HTR-8/SVneo (cell line): ENCODE measurements at places on chromosomes 16 and 17.

DNA sequence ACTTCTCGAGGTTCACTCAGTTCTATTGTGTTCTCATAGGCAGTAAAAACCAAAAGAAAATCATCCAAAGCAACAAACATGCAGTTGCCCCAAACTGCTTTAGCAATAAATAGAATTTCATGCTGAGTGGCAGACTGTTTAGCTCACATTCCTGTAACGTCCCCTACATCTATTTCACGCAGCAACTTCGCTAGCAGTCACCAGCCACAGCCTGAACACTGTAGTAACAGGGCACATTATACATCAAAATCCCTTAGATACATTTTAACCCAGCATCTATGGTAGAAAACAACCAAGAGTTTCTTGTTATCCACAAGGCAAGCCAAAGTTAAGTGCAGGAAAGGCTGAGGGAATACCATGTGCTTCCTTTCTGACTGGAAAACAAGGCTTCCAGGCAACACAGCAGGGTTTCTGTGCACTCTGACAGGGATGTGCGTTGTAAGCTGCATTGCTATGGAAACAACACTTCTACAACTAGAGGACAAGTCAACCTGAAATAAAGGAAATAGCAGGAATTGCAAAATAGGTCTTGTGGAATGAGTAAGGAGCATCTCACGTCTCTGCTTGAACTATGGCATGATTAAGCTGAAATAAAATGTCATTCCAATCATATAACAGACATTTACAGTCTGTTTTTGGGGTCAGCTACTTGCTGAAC, 55.4 kb downstream of the CFDP1 start:
- peak; percentile 73 for DNase-seq

DNA sequence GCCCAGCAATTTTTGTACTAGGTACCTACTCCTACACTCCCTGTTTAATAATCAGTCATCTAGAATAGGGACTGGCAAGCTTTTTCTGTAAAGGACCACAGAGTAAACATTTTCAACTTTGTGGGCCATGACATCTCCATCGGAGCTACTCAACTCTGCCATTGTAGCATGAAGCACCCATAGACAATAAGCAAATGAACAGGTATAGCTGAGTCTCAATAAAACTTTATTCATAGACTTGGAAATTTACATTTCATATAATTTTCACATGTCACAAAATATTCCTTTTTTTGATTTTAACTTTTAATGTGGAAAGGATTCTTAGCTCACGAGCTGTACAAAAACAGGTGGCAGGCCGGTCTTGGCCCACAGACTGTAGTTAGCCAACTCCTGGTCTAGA, 345.8 kb downstream of the SOX9 start:
- no peak for DNase-seq

DNA sequence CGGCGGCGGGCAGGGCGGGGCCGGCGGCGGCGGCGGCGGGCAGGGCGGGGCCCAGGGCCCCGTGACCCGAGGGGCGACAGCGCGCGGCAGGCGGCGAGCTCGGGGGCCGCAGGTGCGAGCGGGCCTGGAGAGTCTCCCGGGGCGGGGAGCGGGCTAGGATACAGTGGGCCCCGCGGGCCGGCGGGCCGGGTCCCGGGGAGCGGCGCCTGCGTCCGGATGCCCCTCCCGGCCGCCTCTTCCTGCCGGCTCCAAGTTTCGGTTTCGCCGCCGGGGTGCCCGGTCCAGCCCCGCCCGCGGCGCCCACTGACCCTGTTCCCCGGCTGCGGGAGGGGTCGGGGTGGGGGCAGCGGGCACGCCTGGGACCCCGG, at the start of gene RNF213:
TSS of gene RNF213 (plus strand) at position 62 of the 368 bp plus-strand sequence. CDS start 2,830 bp downstream, outside the sequence.
- DNase-seq: peak; percentile 70

GRCh38 chr16:84738255-84739038, 38.6 kb downstream of the USP10 start:
- peak; percentile 75 for DNase-seq

GRCh38 chr17:38485146-38485468, 56.8 kb downstream of the ARHGAP23 start:
- DNase-seq: no peak

DNA sequence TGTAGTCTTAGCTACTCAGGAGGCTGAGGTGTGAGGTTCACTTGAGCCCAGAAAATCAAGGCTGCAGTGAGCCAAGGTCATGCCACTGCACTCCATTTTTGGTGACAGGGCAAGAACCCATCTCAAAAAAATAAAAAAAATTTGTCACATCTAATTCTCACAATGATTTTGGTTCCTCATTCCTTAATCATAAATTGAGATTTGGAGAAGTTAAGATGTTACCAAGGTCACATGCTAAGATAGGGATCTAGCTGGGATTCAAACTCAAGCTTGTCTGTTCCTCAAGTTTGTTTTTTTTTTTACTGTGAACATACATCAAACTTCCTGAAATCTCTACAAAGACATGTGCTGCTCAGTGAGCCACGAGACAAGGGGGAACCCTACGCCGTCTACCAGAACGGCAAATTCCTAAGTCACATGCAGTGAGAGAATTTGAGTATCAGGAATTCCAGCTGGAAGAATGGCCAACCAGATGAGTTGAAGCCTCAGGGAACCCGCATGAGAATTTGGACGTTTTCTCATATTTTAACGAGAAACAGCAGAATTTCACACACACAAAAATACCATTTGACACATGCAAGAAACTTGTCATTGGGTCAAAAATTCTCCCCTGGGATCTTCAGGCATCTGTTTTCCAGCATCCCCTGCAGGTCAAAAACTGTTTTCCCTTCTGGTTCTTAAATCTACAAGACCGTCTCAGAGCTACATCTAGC, 414.1 kb upstream of the GOT2 start:
- DNase-seq: no peak

- peak; percentile 41 for DNase-seq
Observed at GRCh38 chr17:7393613-7394451, 493 bp downstream of the PLSCR3 start.

GRCh38 chr17:30530346-30531025, 53.3 kb downstream of the GOSR1 start:
- DNase-seq: no peak

DNA sequence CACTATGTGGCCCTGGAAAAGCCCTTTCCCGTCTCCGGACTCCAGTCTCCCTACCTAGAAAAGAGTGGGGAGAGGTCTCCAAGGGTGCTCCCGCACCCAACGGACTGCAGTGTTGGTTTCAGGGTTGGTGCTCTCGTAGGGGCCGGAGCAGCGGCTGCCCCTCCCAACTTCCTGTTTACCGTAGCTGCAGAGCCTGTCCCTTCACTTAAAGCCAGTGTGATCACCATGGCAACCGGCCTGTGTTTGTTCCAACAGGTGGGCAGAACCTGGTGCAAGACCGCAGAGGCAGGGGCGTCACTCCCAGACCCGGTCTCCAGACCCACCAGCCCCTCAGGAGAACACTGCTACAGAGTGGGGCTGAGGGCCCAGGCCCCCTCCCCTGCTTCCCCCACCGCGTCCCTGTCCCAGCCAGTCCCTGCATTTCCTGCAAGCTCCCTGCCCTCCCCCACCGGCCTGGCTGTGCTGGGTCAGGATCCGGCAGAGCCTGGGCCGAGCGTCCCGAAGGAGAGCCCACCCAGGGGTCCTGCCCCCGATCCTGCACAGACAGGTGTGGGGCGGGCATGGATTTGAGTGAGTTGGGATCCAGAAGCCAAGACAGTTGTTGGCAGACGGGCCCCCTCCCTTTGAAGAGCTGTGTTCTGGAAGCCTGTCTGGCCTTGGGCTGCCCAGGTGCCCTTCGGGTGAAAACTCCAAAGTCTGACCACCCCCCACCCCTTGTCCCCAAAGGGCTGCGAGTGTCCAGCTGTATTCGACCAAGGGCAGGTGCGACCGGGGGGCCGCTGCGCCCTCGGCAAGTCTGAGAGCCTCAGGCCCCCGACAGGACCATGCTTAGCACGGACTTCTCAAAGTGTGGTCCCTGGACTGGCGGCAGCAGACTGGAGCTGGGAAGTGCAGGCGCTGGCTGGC, 1.5 kb upstream of the BAIAP3 start:
- peak; percentile 48 for DNase-seq

GRCh38 chr16:86067936-86068335, 169.0 kb downstream of the IRF8 start:
- no peak for DNase-seq

DNA sequence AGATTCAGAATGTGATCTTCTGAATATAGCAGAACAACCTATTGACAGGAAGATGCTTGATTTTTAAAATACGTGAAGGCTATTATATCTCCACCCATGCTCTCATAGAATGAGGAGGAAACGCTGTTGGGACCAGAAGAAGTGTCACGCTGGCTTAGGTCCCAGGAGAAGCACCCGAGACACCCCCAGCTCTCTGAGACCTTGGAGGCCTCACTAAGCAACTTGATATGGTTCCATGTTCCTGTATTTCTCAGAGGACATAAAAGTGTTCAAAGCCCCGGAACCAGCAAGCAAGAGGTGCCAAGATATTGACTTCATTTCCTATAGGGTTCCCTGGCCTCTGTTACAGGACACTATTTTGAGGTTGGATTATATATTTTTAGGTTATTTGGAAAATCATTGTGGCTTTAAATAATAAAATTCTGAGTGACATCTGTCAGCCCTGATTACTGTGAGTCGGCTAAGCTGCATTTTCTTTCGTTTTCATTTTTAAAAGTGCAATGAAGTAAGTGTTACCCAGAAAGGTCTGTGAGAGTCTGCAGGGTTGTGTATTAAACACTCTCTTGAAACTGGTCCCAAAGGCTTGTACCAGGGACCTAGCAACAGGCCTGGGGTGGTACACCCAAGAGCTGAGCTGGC, 400.0 kb downstream of the SOX9 start:
- no peak for DNase-seq

DNA sequence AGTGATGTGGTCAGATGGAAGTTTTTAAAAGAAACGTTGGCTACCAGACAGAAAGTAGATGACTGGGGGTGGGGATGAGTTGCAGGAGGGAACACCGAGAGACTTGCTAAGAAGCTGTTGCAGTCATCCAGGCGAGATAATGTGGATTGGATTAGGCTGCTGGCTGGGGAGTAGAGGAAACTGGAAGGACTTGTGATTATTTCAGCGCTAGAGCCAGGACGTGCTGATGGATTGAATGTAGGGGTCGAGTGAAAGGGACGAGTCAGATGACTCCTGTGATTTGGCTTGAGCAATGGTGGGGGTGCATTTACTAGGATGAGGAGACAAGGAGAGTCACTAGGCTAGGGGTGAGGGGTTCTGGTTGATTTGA, 88.5 kb downstream of the CLEC16A start:
- no peak for DNase-seq

DNA sequence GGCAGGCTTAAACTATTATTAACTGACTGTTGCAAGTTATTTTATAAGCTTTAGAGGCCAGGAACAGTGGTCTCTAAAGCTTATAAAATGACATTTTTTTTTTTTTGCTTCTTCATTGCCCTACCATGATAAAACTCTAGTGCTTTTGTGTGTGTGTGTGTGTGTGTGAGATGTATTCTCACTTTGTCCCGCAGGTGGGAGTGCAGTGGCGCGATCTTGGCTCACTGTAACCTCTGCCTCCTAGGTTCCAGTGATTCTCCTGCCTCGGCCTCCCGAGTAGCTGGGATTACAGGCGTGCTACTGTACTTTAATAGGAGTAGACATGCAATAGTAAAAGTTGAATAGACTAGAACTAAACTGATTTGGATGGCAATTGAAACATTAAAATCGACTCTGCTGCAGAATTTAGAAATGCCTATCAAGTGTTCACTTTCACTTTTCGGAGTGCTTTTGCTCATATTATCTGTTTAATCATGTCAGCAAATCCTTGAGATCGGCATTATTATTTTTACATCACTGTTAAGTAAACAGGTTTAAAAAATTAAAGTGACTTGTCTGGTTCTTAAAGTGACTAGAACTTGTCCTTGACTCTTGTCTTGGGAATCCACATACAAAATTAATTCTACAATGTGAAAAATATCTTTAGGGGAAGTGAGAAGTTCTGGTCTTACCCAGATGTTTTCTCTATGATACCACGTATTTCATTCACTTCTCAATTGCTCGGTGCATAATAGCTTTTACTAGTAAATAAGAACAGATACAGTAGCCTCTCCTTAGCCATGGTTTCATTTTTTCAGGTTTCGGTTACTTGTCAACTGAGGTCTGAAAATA, 8.4 kb upstream of the PCTP start:
- no peak for DNase-seq

DNA sequence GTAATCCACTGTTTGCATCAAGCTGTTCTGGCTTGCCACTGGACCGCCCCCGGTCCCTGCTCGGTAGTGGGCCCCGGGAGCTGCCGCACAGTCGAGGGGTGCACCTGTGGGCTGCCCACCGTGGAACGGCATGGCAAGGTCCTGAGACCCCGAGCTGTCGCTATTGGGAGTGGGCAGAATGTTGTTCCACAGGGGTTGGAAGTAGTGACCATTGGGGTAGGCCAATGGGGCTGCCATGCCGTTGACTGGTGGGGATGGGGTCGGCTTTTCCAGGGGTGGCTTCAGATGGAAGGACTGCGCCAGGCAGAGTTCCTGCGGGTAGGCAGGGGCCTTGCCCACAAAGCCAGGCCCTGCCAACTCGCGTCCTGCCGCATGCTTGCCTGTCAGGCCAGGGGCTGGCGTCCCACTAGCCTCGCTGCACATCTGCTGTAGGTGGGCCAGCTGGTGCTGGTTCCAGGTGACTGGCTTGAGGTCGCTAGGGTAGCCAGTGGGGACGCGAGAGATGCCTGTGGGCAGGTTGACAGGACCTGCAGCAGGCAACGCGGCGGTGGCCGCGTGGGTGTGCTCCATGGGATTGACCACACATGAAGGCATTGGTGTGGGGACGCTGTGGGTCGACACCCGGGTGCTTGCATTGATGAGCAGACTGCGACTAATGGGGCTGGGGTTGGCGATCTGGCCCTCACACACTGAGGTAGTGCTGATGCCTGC, 14.8 kb downstream of the TRAF4 start:
- no peak for DNase-seq

GRCh38 chr17:28610376-28610775, 3.6 kb downstream of the RSKR start:
- DNase-seq: no peak

DNA sequence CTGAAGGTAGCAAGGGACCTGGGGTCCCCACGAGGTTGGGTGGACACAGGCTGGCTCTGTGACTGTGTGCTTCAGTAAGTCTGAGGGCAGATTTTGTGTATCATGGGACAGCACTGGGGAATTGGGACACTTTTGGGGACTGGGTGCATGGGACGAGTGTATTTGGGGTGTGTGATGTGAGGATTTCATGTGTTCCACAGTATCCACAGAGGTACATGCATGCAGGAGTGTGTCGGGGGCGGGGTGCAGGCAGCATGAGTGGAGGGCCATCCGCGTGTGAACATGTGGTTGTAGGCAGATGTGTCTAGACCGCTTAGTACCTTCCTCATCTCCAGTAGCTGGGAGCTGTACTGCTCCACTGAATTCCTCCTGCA, 1.1 kb upstream of the DLX3 start:
- DNase-seq: no peak

- no peak for DNase-seq
Observed at GRCh38 chr17:6160911-6161855, 91.0 kb downstream of the WSCD1 start.

DNA sequence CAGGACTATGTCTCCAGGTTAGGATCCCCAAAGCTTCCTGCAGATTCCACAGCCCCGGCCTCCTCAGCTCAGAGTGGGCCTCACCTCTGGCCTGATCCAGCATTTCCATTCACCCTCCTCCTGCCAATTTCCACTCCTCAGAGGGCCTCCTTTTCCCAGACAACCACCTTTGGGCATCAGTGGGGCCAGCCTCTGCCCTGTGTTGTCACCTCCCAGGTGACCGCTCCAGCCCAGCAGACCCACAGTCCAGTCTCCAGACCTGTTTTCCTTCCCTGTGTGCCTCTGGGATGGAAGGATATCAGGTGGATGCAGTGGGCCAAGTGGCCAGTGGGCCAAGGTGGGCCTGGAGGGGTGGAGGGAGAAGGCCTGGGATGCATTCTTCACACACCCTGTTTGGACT, 32.7 kb downstream of the B9D1 start:
- no peak for DNase-seq
